ENCODE measurements at places on chromosomes 3 and 15.

GRCh38 chr15:41861736-41862356 lies 23.2 kb downstream of the PLA2G4B start:
- DNase-seq: no peak

- DNase-seq: no peak
Observed at GRCh38 chr3:22714749-22715148, 488.4 kb upstream of the UBE2E2 start.

DNA sequence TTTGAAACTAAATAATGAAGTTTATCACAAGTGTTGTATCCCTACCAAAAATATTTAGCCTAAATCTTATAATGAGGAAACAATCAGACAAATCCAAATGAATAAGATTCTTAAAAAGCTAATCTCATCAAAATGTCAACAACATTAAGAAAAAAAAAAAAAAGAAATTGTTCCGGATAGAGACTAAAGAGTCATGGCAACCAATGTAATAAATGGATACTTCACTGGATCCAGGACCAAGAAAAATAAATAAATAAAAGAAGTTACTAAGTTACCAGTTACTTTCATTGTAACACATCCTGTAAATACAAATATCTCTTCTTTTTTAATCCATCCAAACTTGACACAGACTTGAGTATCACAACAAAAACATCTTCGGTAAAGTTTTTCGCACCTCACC lies 607 bp downstream of the MRPL47 start:
- DNase-seq: no peak

DNA sequence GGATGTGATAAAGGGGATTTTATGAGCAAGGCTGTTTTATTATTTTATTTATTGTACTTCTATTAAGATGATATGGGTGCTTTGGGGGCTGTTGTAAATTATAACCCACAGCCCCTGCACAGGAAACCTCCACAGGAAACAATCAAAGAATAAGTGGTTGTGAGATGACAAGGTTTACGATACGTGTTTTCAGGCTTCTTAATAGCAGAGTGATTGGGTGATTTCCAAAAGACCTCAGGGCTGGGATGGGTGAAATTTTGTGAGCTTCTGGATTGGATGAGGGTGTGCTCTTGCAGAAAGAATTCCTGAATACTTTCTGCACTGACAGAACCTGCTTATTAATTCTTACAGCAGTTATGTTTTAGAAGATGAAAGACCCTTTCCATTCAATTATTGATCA lies 21.4 kb downstream of the CHL1 start:
- DNase-seq: no peak

DNA sequence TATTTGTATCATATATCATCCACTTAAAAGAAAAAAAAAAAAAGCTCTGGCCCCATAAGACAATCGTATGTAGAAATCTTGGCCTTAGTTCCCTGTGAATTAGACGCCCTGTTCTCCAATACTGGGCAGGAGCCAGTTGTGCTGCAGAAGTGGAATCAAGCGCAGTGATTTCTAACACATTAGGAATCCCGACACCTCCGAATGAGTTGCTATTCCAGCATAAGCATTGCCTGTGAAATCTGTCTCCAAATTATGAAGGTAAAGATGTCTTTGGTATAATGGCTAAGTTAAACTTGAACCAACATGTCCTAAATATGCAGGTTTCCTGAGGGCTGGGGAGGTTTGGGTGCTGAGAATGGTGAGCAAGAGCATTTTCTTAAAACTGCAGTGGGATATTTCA lies 199.4 kb upstream of the ARRDC4 start:
- no peak for DNase-seq

- no peak for DNase-seq
Observed at GRCh38 chr15:27219636-27220035, 248.7 kb downstream of the GABRG3 start.

- DNase-seq: no peak
Observed at GRCh38 chr3:55629432-55629831, 142.3 kb upstream of the WNT5A start.

DNA sequence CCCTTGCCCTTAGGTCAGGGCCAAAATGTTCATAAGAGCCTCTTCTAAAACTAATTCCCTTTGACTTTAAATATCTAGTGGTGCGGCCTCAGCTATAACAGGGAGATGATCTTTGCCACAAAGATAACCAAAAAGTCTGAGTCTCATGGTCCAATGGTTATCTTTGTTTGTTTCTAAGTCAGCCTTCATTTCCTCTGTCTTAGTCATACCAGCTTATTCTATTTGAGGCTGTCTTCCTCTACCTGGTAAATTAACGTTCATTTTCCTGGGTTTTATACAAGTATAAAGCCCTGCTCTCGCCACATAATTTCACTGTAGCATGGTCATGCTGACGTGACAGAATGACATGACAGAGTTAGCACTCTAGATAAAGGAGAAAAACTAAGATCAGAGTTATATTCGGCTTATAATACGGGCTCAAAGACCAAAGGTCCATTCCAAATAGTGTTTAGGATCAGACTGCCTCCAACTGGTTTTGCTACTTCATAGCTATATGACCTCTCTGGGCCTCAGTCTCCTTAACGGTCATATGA lies 18.4 kb downstream of the ZNF860 start:
- no peak for DNase-seq

DNA sequence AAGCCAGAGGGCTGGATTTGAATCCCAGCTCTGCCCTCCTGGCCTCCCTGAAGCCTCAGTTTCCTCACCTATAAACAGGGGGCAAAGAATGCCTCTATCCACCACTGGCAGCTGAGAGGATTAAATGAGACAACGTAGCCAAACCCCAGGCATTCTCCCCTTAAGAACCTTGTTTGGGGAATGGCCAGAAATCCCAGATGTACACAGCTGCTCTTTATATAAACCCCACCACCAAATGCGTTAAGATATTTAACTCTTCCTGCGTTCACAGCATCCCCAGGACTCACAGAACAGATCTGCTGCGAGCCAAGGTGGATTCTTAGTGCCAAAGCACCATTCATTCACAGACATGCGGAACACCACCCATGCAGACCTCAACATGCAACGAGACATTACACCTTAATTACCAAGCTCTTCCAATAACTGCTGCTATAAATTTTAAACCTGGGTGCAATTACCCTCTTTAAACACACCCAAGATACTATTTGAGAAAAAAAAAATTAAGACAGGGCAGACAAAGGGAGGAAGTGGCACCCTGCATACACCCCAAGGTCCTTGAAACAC lies 5.2 kb downstream of the TLE3 start:
- no peak for DNase-seq

DNA sequence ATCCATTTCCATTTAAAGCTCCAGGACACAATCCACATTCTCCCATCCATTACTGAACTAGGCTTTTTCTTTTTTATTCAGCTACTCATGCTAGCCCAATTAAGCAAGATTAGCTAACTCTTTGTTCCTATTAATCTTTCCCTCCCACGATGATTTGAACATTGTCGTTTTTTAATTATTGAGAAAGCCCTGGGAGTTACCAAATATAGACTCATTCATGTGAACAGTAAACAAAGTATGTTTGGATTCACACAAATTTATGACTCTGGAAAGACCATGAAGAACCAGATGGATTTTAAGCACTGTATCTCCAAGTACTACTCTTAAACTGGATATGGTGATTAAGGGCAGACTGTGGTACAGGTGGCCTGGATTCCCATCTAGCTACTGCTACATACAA lies 82.2 kb downstream of the STRIT1 start:
- no peak for DNase-seq

DNA sequence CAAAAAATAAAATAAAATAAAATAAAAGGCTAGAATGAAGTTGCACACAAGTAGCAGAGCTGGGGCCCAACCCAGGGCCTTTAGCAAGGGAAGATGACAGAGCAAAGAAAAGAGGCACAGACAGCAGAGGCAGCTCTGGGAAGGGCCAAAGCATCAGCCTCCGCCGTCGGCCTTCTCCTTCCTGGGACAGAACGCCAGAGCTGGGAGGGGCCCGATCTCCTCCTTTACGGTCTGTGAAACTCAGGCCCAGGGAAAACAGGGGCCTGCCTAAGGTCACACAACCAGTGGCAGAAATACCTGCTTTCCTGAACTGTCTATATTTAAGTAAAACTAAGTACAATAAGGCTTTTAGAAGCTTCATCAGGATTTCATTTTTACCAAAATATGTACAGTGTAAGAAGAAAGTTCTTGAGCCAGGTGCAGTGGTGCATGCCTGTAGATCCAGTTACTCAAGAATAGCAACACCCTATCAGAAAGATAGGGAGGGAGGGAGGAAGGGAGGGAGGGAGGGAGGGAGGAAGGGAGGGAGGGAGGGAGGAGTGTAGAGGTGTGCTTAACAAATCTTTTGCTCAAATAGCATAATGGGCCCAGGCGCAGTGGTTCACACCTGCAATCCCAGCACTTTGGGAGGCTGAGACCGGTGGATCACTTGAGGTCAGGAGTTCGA lies 43.0 kb upstream of the MUC4 start:
- no peak for DNase-seq

DNA sequence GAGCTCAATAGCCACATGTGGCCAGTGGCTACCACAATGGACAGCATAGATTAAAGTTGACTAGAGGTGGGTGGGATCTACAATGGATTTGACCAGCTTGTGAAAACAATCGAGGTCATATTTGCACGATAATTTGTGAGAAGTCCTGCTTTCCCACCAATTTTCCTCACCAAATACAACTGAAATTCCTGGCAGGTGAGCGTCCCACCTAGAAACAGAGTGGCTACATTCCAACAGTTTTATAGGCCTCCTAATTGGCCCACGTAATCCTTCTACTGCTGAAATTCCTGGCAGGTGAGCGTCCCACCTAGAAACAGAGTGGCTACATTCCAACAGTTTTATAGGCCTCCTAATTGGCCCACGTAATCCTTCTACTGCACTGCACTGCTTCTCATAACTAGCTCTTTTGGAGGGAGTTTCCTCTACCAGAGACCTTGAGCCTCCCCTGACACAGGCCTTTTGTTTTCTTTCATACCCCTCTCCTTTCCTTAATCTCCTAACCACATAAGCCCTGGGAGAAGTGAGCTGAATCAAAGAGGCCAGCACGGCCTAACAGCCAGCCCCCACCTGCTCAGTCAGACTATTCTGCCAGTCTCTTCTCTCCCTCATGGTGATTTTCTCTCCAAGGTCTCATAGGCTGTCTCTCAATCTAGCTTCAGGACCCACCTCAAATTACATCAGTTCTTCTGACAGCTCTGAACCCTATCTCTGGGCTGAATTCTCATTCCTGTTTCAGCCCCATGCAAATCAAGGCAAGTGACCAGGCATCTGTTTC lies 80.2 kb downstream of the BFSP2 start:
- DNase-seq: no peak

DNA sequence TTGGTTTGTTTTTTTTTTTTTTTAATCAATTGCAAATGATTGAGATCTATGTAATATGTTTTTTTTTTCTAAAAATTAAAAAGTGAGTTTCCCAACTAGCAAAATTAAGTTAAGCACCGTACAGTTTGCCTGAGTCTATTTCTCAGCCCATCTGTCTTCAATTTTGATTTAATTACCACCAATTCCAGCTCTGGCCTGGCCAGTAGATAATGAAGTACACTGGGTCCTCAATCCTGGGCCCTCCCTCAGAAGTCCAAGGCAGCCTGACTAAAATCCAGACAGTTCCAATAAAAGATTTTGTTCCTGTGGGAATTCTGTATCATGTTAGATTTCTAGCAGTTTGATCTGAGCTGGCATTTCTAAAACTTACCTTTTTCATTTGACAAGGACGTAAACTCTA lies 887.2 kb downstream of the NAALADL2 start:
- no peak for DNase-seq

GRCh38 chr3:114899186-114899931 lies 247.7 kb downstream of the ZBTB20 start:
- DNase-seq: no peak

GRCh38 chr3:189195302-189195701 lies 23.5 kb downstream of the TPRG1 start:
- DNase-seq: no peak

- no peak for DNase-seq
Observed at GRCh38 chr3:115666920-115667737, 43.8 kb downstream of the GAP43 start.

- DNase-seq: no peak
Observed at GRCh38 chr15:59290295-59291212, 82.1 kb downstream of the MYO1E start.

DNA sequence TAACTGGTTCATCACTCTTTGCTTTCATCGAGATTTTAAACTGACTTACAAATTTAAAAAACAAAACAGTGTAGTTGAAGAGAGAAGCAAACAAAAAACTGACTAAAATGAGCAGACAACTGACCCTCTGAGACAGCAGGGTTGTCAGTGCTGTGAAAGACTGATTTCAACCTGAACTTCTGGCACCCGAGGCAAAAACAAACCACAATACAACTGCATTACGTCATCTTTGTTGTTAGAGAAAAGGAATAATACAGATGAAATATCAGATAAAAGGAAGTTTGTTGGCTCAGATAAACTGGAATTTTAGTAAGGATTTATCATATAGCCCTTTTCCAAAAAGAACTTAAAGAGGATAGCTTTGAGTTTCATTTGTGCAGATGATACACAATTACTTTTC lies 51.1 kb downstream of the PARP15 start:
- DNase-seq: no peak

DNA sequence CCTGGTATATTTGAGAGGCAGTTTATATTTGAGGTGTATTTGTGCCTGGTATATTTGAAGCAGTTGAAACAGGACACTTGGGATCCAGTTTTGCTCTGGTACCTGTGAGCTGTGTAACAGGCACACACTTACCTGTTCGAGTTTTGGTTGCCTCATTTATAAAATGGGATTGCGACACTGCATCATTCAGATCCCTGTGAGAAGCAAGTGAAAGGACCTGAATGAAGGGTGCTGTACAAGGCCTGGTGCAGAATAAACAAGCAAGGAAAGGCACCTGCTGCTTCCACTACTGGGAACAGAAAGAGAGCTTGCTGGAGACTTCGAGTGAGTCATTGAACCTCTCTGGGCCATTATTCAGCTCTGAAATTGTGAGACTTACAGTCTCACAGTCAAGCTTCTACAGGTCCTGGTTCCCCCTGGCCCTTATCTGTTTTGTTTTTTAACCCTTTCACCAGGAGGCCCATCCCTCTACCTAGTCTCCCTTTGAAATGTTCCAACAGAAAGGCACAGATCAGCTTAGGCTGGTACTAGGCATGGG lies 11.5 kb downstream of the FETUB start:
- no peak for DNase-seq

DNA sequence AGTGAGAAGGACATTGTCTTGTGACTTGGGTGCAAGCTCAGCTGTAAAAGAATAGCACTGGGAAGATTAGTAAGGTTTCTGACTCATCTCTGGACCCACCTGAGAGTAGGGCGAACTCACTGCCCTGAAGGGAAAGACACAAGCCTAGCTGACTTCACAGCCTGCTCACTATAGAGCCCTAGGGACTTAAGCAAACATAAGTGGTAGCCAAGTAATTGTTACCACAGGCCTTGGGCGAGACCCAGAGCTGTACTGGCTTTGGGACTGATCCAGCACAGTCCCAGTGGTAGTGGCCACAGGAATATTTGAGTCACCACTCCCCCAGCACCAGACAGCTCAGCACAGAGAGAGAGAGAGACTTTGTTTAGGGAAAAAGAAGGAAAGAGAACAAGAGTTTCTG lies 429.9 kb downstream of the TBL1XR1 start:
- DNase-seq: no peak

GRCh38 chr15:49282366-49282765 lies 112.3 kb downstream of the GALK2 start:
- no peak for DNase-seq
